Trophoblast cell (in vitro differentiated cells and primary cell): ENCODE measurements at places on chromosomes 5 and 9.

GRCh38 chr9:20930836-20931235 is 100.6 kb downstream of the HACD4 start:
- H3K36me3 ChIP-seq: peaks cover 4% of the 10 kb centered on the region
- no peak for DNase-seq
- H3K4me3 ChIP-seq: no peak overlapping the region
- H3K27me3 ChIP-seq: no peaks in the 10 kb centered on the region
- H3K4me1 ChIP-seq: no peaks in the 10 kb centered on the region

GRCh38 chr5:30331534-30331933 is 862.0 kb upstream of the CDH6 start:
- DNase-seq: no peak
- H3K27me3 ChIP-seq: no peaks in the 10 kb centered on the region
- H3K27ac ChIP-seq: no peak overlapping the region
- no peaks in the 10 kb centered on the region for H3K4me1 ChIP-seq

- no peaks in the 10 kb centered on the region for H3K27me3 ChIP-seq
- H3K4me1 ChIP-seq: no peaks in the 10 kb centered on the region
- no peak overlapping the region for H3K4me3 ChIP-seq
- peaks cover 67% of the 10 kb centered on the region for H3K36me3 ChIP-seq
- no peak overlapping the region for H3K27ac ChIP-seq
Observed at GRCh38 chr5:157475432-157475831, 15.4 kb downstream of the NIPAL4 start.

DNA sequence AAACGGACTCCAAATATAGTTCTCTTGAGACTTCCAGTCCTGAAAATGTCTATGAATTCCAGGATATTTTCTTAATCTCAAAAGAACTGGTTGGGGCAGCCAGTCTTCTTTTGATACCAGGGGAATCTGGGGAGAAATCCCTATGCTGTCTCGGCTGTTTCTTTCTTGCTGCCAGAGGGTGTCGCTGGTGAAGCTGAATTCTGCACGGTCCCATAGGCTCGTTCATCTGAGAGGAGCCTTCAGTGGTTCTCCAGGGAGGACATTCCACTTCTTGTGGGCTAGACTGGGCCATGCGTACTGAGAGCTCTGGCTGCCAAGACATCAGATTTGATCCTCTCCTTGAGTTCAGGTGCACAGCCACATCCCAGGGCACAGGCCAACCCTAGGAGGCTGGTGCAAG is 155.0 kb upstream of the CLINT1 start:
- no peaks in the 10 kb centered on the region for H3K4me1 ChIP-seq
- H3K4me3 ChIP-seq: no peak overlapping the region
- H3K27ac ChIP-seq: no peak overlapping the region
- H3K36me3 ChIP-seq: no peaks in the 10 kb centered on the region
- peak; percentile 64 for DNase-seq

GRCh38 chr9:114909661-114910060 is 20.7 kb downstream of the TNFSF8 start:
- no peaks in the 10 kb centered on the region for H3K36me3 ChIP-seq
- peaks cover 44% of the 10 kb centered on the region for H3K4me1 ChIP-seq
- no peak for DNase-seq

- no peak overlapping the region for H3K27ac ChIP-seq
- no peak for DNase-seq
- H3K36me3 ChIP-seq: no peaks in the 10 kb centered on the region
- no peak overlapping the region for H3K4me3 ChIP-seq
Observed at GRCh38 chr5:38401145-38401544, 142.8 kb downstream of the EGFLAM start.

DNA sequence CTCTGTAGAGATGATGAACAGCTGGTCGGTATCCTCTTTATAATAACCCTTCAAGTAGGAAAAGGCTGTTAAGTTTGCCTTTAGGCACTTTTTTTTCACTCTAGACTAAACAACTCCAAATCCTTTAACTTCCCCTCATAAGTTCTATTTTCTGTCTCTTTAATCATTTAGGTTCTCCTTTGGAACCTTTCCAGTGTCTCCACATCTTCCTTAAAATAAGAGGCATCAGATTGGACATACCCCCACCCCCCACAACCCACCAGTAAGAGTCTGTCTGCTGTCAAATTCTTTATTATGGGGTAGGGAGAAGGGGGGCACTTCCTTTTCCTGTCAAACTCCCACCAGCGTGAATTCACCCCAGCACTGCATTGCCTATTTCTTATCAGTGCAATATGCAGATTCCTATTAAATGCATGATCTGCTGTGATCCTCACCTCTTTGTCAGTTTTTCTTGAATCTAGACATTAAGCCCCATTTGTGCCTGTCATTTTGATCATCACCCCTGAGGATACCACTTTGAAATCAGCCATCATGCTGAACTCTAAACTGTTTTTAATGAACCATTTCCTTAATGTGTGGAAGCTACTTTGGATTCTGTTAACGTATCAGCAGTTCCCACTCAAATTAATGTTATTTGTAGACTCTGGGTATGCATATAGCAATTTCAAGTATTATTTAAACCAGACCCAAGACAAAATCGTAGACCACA is 212.2 kb downstream of the PDZD2 start:
- H3K27me3 ChIP-seq: no peaks in the 10 kb centered on the region
- DNase-seq: no peak
- no peaks in the 10 kb centered on the region for H3K36me3 ChIP-seq
- peaks cover 13% of the 10 kb centered on the region for H3K4me1 ChIP-seq

DNA sequence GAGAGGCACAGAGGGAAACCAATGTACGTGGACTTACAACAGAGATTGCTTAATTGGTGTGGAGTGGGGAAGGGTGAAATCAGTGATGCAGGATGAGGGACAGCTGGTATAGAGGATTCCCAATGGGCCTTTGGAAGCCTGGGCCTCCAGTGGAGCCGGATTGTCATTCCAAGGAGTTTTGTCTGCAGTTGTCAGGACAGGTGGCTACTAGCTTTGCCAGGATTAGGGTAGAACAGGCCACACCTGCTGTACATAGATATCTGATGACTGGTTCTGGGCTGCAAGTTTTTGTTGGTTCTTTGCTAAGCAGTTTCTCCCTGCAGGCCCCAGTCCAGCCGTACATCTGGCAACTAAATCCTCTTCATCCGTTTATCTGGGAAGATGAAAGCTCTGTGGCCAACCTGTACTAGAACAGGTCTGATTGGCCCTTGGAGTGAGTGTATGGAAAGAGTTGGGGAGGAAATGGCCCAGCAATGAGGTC is 4.2 kb downstream of the SKP2 start:
- peaks cover 28% of the 10 kb centered on the region for H3K4me1 ChIP-seq
- no peaks in the 10 kb centered on the region for H3K27me3 ChIP-seq
- H3K4me3 ChIP-seq: no peak overlapping the region
- peak overlapping the region; percentile 93 for H3K27ac ChIP-seq
- peak; percentile 99 for DNase-seq
- H3K36me3 ChIP-seq: peaks cover 25% of the 10 kb centered on the region

GRCh38 chr5:113336975-113337374 is 97.8 kb downstream of the TSSK1B start:
- H3K4me3 ChIP-seq: no peak overlapping the region
- H3K36me3 ChIP-seq: no peaks in the 10 kb centered on the region
- no peak overlapping the region for H3K27ac ChIP-seq
- H3K4me1 ChIP-seq: peaks cover 1% of the 10 kb centered on the region
- H3K27me3 ChIP-seq: no peaks in the 10 kb centered on the region

DNA sequence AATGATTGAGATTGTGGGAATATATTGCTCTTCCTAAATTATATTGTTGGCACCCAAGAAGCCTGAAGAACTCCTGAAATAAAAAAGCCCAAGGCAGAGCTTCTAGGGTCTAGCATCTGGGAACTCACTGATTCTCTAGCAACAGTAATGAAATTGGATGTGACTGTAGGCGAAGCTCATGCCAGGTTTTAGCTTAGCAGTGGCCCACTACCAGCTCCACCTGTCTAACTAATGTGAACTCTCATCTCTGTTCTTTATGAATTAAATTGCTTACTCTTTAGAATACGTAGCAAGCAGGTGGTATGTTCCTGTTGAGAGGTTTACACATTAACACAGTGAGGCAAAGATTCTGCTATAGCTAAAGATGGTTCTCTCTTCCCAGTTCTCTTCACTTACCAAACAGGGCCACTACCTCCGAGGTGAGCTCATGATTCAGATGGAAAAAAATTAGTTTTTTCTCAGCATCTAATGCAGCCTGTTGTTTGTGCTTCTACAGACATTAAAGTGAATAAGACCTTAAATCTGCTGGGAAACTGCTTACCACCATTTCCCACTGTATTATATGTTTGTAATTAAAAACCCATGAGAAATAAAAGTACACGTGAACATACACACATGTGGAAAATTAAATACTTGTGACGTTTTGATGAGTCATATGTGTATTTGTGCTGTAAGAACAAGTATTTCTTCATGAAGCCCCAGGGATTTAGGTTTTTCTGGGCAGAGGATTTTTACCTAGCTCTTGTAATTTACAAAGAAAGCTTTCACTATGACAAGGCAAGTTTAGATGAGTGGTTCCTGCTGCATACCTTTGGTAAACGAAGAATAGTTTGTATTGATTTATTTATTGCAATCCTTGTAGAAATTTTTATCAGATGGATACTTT is 360.1 kb downstream of the KDM4C start:
- peaks cover 5% of the 10 kb centered on the region for H3K4me1 ChIP-seq
- H3K27ac ChIP-seq: no peak overlapping the region
- DNase-seq: peak; percentile 47
- H3K4me3 ChIP-seq: no peak overlapping the region
- no peaks in the 10 kb centered on the region for H3K27me3 ChIP-seq

GRCh38 chr5:122183788-122184170 is 54.4 kb downstream of the ZNF474 start:
- H3K4me3 ChIP-seq: no peak overlapping the region
- DNase-seq: no peak
- no peak overlapping the region for H3K27ac ChIP-seq

- no peaks in the 10 kb centered on the region for H3K36me3 ChIP-seq
- peak overlapping the region; percentile 56 for H3K27ac ChIP-seq
- no peaks in the 10 kb centered on the region for H3K27me3 ChIP-seq
Observed at GRCh38 chr9:134358026-134358661, 31.9 kb downstream of the RXRA start.

GRCh38 chr5:107719034-107719606 is 48.4 kb upstream of the EFNA5 start:
- no peak overlapping the region for H3K4me3 ChIP-seq
- no peak overlapping the region for H3K27ac ChIP-seq
- H3K27me3 ChIP-seq: no peaks in the 10 kb centered on the region
- no peaks in the 10 kb centered on the region for H3K36me3 ChIP-seq

DNA sequence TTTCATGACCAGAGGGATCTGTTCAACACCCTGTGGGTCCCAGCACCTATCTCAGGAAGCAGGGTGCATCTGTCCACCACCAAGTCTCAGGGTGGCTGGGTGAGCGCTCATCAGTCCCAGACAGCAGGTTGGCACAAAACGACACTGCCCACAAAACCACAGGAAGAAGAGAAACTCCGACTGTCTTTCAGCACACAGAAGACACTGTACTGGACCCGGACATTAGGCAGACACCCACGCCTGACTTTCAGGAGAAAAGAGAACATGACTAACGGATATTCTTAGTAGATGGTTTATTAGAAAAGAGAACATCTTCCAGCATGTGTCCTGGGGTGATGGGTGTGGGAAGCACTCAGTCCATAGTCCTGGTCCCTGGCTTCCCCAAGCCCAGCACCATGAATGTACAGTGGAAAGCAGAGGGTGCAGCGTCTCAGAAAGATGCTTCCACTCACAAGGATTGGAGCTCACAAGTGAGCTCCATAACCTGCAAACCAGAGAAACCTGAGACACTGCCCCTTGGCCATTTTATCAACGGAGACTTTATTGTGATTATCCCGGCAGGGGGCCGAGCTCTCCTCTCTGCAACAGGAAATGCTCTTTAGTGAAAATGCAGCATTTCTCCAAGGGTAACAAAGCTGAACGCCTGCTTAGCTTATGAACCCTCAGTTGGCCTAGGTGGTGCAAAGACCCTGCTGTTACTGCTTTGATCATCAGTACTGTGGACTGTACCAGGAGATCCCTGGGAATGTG is 35.8 kb upstream of the LCP2 start:
- H3K4me1 ChIP-seq: no peaks in the 10 kb centered on the region
- H3K27me3 ChIP-seq: no peaks in the 10 kb centered on the region
- no peak overlapping the region for H3K4me3 ChIP-seq
- no peaks in the 10 kb centered on the region for H3K36me3 ChIP-seq
- no peak overlapping the region for H3K27ac ChIP-seq

DNA sequence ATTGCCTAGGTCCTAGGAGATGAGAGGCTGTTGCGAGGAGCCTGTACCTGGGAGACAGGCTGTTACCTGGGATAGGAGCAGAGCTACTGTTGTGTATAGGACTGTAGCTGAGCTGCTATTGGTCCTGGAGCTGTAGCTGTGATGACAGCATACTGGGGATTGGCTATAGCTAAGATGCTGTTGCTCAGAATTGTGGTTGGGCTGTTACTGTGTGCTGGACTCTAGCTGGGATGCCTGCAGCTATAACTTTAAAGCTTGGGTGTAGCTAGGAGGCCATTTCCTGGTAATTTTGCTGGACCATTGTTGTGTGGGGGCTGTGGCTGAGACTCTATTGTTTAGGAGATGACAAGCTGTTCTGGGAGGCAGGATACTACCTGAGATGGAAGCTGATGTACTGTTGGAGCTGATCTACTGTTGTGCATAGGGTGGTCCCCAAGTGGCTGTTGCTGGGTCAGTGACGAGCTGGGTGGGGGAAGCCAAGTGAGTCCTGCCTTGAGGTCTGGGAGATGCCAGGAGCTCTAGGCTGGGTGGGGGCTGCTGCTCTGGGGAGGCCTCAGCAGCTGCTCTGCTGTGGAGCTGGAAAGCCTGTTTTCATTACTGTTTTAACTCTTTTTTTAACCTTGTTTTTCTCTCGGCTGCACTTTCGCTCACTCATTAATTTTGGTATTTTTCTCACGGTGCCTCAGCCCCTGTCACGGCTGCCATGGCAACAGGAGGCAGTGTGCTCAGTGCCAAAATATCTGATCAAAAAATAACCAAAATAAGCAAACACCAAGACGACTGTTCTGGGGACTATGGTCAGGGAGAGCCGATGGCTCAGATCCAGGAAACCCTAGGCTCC is 3.0 kb upstream of the PCDH1 start:
- no peak for DNase-seq
- peaks cover 37% of the 10 kb centered on the region for H3K4me1 ChIP-seq
- H3K4me3 ChIP-seq: no peak overlapping the region

- H3K4me1 ChIP-seq: no peaks in the 10 kb centered on the region
- DNase-seq: no peak
- no peak overlapping the region for H3K27ac ChIP-seq
- H3K27me3 ChIP-seq: no peaks in the 10 kb centered on the region
- H3K36me3 ChIP-seq: no peaks in the 10 kb centered on the region
- no peak overlapping the region for H3K4me3 ChIP-seq
Observed at GRCh38 chr5:171773106-171773505, 12.5 kb upstream of the SMIM23 start.

DNA sequence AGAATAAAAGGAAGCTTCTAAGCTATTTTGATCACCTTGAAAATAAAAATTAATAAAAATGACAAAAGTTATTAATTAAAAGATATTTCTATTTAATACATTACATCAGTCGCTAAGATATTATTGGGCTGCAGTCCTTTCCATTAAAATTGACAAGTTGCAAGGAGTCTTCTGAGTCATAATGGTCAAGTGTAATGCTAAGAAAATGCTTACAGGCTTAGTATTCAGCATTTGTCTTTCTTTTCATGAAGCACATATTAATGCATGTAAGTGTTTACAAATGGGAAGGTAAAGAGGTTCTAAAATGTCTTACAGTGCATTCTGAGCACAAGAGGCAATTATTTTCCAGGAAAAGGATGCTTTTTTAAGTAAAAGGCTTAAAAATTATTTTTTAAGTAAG is 17.3 kb downstream of the SPINK9 start:
- no peak for DNase-seq
- H3K27ac ChIP-seq: no peak overlapping the region
- H3K36me3 ChIP-seq: no peaks in the 10 kb centered on the region
- H3K4me3 ChIP-seq: no peak overlapping the region
- H3K4me1 ChIP-seq: no peaks in the 10 kb centered on the region
- no peaks in the 10 kb centered on the region for H3K27me3 ChIP-seq
